ENCODE measurements at places on chromosomes 7 and 10. TPM values are rescaled to one million over a fixed set of nuclear protein-coding genes. Genes with fewer than 3 reads are reported as not detected.

The PLA2G12B gene
- not detected for total RNA-seq

The HOXA7 gene
- total RNA-seq = 27.9 TPM

The AKR1D1 gene
- total RNA-seq = not detected

The NME8 gene
- total RNA-seq = not detected

The NODAL gene
- not detected for total RNA-seq

The PRSS2 gene
- total RNA-seq = not detected

The TEX36 gene
- not detected for total RNA-seq

The TFR2 gene
- total RNA-seq = 1.1 TPM

The AKR1C8 gene
- not detected for total RNA-seq

The CDC14C gene
- 0.06 TPM for total RNA-seq

The WBP1L gene
- total RNA-seq = 18.4 TPM

The RNF32 gene
- total RNA-seq = 0.36 TPM

DNA sequence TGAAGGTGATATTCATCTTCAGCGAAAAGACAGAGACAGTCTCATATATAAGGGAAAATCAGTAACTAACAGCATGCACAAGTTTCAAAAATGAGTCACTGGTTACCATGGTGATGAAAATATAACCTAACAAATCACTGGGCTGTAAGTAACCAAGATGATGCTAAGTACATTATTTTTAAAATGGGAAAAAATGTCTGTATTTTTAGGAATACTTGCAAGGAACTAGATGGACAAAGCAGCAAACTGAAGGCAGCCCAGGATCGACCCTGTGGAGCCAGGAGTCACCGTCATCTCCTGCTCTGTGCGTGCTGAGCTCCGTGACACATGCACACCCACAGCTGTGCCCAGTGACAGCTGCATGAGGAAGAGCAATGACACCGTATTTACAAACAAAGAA lies 137.3 kb downstream of the ELMO1 start:
- DNase-seq = no peak

DNA sequence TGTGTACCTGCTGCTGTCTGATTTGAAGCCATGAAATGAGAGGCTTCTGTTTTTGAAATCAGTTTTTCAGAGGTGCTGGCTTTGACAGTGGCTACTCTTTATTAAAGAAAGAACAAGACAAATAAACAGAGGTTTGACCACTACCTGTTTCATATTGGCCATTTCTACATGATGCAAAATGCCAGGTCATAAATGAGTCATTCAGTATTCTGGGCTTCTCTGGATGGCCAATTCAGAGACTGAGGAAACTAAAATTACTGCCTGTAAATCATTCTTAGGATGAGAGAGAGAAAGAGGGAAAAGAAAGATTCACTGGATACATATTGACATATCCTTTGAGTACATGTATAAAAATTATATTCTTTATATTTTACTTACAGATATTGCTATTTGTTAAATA lies 303.3 kb upstream of the ETV1 start:
- DNase-seq = no peak

- no peak for DNase-seq
Observed at GRCh38 chr10:35006836-35007235, 83.3 kb downstream of the CUL2 start.

DNA sequence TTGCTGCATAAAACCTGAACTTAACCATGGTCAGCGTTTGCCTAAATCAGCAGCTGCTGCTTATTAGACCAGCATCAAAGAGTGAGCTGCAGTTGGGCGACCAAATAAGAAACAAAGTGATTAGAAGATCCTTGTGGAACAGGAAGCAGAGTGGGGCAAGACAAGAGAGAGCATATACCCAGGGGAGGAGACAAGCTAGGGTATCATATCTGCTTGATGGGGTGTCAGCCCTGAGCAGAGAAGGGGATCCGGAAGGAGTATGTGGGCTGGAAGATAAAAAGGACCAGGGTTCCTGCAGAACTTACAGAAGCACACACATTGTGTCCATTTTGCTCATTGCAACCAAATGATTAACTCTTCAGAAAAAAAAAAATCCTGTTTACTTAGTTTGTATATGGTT lies 213.6 kb downstream of the CELF2 start:
- DNase-seq = no peak

DNA sequence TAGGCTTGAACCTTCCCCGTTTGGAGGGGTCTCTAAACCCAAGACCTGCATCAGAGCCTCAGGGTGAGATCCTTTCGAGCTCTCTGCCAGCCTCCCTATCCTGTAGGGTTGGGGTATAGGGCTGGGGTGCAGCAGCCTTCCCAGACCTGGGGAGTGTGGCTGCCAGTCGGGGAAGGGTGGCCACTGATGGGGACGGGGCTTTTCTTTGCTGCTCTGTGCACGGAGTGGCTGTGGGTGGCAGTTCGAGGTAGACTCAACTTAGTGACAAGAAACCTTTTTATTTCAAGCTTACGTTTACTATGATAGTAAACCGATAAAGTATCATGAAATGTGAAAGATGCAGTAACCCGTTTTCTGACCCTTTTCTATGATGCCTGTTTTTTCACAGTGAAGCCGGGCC lies 13.0 kb downstream of the ZNF316 start:
- no peak for DNase-seq

DNA sequence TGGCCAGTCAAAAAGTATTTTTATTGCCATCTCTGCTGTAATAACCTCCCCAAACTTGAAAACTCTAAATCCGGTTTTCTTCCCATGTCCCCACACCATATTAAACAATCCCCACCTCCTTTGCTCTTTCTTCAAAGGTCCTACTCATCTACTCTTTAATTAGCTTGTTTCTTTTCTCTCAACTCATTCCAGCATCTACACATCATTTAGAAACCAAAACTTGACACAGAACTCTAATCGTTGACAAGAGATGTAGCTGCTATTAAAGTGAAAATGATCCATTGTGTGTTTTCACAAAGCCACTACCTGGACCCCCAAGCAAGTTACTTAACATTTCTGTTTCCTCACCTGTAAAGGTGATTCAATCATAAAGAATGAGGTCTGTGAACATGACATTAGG lies 436.3 kb upstream of the NPVF start:
- DNase-seq = no peak

- DNase-seq = no peak
Observed at GRCh38 chr7:97503367-97504094, 228.4 kb upstream of the TAC1 start.

DNA sequence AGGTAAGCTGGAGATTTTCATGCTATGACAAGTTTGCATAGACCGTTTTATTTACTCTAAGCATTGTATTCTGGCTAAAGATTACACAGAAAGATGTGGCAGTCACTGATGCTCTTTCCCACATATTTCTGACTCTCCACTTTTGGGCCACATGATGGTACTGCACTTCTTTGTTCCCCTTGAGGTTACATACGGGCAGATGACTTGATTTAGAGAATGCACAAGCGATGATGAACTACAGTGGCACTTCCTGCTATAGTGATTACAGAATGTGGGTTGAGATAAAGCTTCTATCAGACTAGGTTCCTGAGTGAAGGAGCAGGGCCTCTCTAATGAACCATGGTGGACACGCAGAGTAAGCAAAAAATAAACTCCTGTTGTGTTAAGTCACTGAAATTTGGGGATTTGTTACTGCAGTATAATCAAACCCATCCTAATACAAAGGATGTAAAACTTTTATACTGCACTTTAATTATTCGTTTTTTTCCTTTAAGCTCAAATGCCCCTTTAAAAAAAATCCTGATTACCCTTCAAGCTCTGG lies 177.9 kb downstream of the TAX1BP1 start:
- DNase-seq = no peak

GRCh38 chr7:137169282-137169698 lies 174.2 kb downstream of the PTN start:
- peak; percentile 18 for DNase-seq

DNA sequence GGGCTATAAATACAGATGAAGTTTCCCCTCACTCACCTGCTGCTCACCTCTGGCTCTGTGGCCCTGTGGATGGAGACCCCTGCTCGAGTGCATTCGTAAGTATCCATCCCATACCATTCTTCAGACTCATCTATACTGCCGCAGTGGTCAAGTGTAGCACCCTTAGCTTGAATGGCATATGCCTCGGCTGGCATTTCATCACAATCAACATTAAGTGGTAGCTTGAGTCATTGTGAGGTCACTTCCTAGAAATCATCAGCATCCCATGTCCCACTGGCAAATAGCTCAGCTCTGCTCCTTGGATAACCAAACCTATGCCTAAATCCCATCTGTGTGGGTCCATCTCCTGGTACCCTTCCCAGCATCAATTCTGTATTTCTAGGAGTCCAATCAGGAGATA lies 38.2 kb downstream of the MDH2 start:
- no peak for DNase-seq

GRCh38 chr7:134058521-134058920 lies 68.6 kb upstream of the LRGUK start:
- no peak for DNase-seq

DNA sequence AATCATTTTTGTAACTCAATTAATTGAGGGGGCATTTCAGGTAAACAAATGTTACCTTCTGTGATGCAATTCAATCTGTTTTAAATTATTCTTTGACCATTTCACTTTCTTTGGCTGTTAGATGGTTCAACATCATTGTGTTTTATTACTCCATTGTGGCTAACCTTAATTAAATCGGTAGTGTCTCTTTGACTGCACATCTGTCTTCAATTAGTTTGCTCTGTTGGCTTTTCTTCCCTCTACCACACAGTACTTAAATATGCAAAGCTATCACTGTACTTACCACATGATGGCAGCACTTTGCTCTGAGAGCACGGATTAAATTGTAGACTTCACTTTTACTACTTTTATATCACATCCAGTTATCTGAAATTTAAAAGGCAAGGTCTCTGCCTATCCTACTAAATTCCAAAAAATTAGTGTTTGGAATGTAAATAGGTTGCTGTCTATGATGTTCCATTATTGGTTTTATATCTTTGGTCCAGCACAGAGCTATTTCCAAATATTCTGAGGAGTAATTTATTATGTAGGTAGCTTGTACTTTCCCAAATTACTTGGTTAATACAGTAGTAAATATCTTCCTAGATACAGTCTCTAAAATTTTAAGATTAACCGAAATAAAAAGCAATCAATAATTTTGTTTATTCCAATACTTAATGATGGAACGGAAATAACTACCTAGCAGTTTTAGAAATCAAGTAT lies 352.0 kb downstream of the PCLO start:
- DNase-seq = peak; percentile 13

GRCh38 chr10:33596422-33596821 lies 262.0 kb upstream of the NRP1 start:
- no peak for DNase-seq

GRCh38 chr7:39754326-39755120 lies 131.2 kb downstream of the RALA start:
- DNase-seq = peak; percentile 89

- no peak for DNase-seq
Observed at GRCh38 chr7:70756789-70757188, 375.2 kb upstream of the GALNT17 start.

DNA sequence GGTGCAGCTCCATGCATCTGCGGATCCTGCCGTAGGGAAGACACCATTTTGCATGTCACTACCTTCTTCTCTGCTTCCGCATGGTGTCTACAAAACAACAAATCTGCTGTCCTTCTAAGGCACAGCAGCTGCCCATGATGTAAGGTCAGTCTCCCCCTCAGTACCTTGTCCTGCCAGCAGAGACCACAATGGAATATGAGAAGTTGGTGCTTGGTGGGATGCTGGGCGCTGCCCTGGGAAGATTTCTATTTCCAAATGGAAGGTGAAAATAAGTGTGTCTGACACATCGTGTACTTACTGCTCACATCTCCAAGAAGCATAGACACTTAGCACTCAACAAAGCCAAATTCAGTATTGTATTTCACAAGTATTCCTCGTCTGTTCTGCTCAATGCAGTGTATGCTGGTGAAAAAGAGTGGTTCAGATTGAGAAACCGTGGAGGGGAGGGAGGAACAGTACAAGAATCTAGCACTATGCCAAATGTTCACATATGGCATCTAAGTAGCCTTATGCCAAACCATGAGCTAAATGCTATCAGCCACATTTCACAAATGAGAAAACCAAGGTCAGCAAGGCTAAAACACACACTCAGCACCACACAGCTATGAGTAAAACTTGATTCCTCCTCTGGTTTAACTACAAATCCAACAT lies 95.0 kb downstream of the GRB10 start:
- no peak for DNase-seq

DNA sequence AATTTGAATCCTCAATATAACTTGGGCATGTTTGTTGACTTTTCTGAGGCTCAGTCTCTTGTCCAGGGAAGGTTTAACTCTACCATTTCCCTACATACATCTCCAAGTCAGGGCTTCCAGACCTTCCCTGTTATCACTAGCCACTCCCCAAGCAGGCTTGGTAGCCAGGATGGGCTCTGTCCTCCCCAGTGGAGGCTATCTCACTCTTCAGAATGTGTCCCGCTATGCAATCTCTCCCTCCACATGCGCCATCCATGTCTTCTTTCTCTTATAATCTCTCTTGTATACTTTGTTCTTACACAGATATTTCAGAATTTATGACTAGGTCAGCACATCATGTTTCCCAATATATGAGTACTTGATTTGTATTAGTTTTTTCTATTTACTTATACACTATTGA lies 310.4 kb downstream of the HGF start:
- DNase-seq = no peak

DNA sequence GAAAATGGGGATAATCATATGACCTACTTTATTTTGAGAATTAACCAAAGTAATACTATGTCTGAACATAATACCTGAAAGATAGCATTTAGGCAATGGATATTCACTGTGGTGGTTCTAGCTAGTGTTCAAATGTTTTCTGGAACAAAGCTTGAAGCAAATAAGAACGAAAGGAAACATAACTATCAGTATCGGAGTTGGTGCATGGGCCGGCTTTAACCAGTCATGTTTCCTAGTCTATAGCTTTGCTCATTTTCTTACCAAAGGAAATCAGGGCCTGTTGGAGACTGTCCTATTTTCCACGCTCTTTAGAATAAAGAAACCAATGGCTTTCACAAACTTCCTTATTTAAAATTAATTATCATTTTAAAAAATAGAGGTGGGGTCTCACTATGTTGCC lies 8.9 kb downstream of the IL2RA start:
- no peak for DNase-seq

DNA sequence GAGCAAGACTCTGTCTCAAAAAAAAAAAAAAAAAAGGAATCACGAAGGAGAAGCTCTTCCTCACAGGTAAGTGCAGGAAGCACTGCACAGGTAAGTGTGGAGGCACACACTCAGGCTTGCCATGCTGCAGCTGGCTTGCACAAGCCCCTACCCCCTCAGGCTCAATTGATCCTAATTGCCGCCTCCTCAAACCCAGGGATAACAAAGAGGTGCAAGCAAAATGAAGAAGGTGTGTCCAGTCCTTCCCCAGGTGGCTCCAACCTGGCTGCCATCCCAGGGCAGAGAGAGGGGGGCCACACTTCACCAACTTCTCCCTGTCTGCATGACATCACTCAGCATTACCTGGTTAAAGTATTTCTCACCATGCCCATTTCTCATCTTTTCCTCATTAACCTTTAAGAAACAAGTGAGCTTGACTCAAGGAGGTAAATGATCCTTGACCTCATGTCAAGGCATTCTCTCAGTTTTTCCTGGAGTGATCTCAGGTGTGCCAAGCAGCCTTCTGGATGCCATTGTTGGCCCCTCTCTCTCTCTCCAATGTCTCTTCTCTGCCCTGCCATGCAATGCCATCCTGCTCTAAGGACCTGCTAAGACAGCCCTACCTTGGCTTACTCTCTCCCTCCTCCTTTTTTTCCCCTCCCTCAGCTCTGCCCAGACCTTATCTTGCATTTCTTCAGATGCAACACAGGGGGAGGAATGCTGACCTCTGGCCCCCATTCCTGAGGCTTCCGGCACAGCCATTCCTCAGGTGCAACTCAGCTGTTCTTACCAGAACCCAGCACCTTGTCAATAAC lies 13.0 kb upstream of the TRPV6 start:
- DNase-seq = no peak

- no peak for DNase-seq
Observed at GRCh38 chr10:76244061-76244686, 812.8 kb downstream of the LRMDA start.

GRCh38 chr10:118842843-118843624 lies 88.3 kb upstream of the CACUL1 start:
- no peak for DNase-seq

Measured in epithelial cell of proximal tubule (primary cell).